ENCODE measurements at places on chromosomes 13 and 19. TPM values are rescaled to one million over a fixed set of nuclear protein-coding genes. Genes with fewer than 3 reads are reported as not detected.
A peak's percentile ranks its signal among the peaks of the same experiment; 100 is the strongest.

DNA sequence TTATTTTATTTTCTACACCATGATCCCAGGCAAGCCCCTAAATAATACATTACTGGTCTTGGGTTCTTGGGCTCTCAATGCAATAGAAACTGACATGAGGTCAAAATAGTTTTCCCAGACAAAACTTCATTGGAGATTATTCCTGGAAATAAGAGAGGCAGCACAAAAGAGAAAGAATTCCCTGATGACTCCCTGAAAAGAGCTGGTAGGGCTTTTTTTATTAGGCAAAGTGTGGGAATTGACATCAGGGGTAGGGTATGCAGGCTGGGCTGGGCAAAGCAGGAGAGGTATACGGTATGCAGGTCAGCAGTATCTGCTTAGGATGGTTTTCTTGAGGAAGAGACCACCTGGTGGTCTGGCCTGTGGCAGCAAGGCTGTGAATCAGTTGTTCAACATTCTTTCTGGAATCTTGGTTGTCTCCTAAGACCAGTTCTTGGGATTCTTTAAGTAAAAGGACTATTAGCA lies 9.3 kb upstream of the IGFL3 start:
- DNase-seq, result no peak

GRCh38 chr13:30711375-30711774 lies 24.0 kb upstream of the ALOX5AP start:
- peak; percentile 26 for DNase-seq

SLAIN1 gene
- total RNA-seq, result 21.8 TPM

GRCh38 chr19:27906081-27906480 lies 1306.9 kb downstream of the UQCRFS1 start:
- no peak for DNase-seq

FRY gene
- 4.4 TPM for total RNA-seq

ZNF415 gene
- 0.39 TPM for total RNA-seq

ZNF175 gene
- 7.9 TPM for total RNA-seq

- no peak for DNase-seq
These were observed 28.0 kb upstream of the ZNF835 start for GRCh38 chr19:56699552-56699951.

BRCA2 gene
- 22.1 TPM for total RNA-seq

- DNase-seq, result no peak
These were observed 36.4 kb downstream of the EPS15L1 start for GRCh38 chr19:16435238-16435917.

GRCh38 chr19:36488846-36489117 lies 579 bp downstream of the ZNF566 start:
- peak; percentile 69 for DNase-seq

CEACAM4 gene
- total RNA-seq, result not detected

- DNase-seq, result no peak
These were observed 79.9 kb upstream of the RAP2A start for GRCh38 chr13:97353927-97354675.

DNA sequence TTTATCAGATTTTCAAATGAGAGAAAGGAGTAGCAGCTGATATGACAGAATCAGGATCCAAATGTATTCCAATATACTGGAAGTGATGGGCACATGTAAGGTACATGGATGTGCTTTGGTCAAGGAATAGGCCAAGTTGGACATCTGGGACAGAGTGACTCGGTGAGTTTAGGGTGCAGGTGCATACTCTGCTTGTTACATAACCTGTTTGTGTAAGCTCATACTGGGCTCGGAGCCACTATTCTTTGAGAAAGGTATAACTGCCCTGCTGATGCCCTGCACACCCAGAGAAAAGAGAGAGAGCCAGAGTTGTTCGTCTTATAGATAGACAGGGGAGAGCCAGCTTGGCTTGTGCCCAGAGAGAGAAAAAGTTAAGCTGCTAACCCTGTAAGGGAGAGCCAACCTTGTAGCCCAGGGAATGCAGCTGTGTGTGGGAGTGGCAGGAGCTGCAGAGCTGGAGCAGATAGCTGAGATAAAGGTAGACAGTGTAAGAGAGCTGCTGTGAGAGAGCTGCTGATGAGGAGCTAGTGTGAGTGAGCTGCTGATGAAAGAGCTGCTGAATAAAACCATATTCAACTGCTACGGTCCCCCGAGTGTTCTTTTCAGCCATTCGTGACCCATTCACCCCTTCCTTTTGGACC lies 40.7 kb upstream of the N4BP2L1 start:
- DNase-seq, result no peak

MCF2L gene
- total RNA-seq, result 7.1 TPM

DNA sequence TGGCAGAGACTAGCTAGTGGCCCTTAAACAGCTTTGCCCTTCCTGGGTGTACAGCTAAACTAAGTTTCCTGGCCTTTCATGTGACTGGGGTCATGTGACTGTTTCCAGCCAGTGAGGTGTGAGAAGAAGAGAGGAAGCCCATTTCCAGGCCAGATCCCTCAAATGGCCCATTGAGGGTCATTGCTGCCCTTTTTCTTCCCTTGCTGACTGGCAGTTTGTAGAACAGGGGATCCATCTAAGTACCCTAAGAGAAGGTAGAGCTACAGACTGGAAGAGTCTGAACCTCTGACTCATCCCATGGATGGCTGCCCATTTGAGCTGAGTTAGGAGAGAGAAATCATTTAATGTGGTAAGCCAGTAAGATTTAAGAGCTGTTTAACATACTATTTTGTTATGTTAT lies 2.8 kb downstream of the SWSAP1 start:
- peak; percentile 41 for DNase-seq

DNA sequence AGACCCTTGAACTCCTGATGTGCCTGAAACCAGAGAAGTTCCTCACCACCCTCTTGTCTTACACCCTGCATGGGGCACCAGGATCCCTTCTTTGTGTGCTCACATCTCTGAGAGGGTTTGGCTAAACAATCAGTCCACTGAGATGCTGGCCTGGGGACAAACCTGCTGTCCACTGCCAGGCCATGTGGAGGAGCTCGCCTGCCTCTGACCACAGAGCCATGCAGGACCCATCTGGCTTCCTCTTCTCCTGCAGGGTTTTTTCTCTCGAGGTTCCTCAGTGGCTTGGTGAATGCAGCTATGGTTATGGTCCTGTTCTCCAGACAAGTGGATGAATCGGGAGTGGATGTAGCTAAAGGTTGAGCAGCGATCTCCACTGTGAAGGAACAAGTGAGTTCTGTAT lies 49.1 kb upstream of the MEDAG start:
- no peak for DNase-seq

RNF225 gene
- 0.21 TPM for total RNA-seq

SHD gene
- total RNA-seq, result not detected

- peak; percentile 35 for DNase-seq
These were observed 1.6 kb downstream of the ZNF414 start for GRCh38 chr19:8512115-8512967.

- no peak for DNase-seq
These were observed 5.9 kb upstream of the SAMD1 start for GRCh38 chr19:14096272-14096992.

GRCh38 chr13:107851670-107852069 lies 363.7 kb downstream of the LIG4 start:
- no peak for DNase-seq

CYP4F8 gene
- not detected for total RNA-seq

NMRK2 gene
- total RNA-seq, result not detected

DNA sequence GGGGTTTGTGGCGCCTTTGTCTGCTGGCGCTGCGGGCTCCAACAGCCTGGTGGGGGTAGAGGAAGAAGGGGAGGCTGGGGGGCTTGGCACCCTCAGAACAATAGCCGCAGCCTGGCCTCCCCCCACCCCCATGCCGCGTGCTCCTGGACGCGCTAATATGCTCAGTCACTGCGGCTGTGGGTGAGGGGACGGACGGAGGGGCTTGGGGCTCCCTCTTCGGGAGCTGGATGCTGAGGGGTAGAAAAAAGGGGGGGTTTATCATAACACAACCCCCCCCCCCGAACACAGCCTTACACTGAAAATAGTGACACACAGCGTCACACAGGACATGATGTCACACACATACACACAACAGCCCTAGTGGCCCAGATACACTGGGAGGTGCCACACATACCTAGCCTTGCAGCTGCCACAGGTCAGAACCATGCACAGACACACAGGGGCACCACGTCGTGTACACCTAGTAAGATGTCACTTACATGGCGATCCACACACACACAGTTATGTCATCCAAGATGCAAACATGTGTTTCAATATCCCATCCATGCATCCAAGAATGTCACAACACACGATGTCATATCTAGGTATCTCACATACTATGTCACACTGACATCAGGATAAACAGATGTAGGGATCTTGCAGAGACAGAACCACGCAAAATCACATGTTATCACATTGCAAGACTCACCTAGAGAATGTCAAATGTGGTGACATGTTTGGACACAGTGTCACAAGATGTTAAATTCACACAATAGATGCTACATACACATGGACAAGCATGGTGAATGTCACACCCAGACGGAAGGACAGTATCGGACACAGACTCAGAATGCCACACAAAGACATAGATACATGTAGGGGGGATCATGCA lies 806 bp downstream of the MAST1 start:
- peak; percentile 44 for DNase-seq

Measured in activated CD4-positive, alpha-beta memory T cell treated with anti-CD3 and anti-CD28 coated beads for 36 hours (primary cell).